ENCODE measurements at places on chromosomes 6 and 20. TPM values are rescaled to one million over a fixed set of nuclear protein-coding genes. Genes with fewer than 3 reads are reported as not detected.

CCDC167 gene
- 14.3 TPM for total RNA-seq

SLC22A16 gene
- total RNA-seq = not detected

SMOC2 gene
- 0.20 TPM for total RNA-seq

HSD17B8 gene
- 24.4 TPM for total RNA-seq

ARFGEF2 gene
- total RNA-seq = 26.0 TPM

PDYN gene
- not detected for total RNA-seq

STMND1 gene
- total RNA-seq = not detected

C6orf141 gene
- not detected for total RNA-seq

TSHZ2 gene
- 42.9 TPM for total RNA-seq

POLH gene
- total RNA-seq = 14.4 TPM

TMEM200A gene
- total RNA-seq = 5.5 TPM

MAPK13 gene
- total RNA-seq = 38.2 TPM

CENPW gene
- total RNA-seq = 2.8 TPM

TMEM217 gene
- 0.22 TPM for total RNA-seq

HLA-DRB5 gene
- 14.0 TPM for total RNA-seq

SGK2 gene
- total RNA-seq = 1.3 TPM

NHSL1 gene
- total RNA-seq = 0.08 TPM

IMPG1 gene
- total RNA-seq = not detected

BFSP1 gene
- 0.25 TPM for total RNA-seq

ATRN gene
- 13.7 TPM for total RNA-seq

ME1 gene
- total RNA-seq = 1.0 TPM

SLA2 gene
- total RNA-seq = 26.2 TPM

C20orf202 gene
- total RNA-seq = 0.23 TPM

C20orf141 gene
- total RNA-seq = not detected

AIF1 gene
- 18.1 TPM for total RNA-seq

HLA-G gene
- not detected for total RNA-seq

PTCRA gene
- not detected for total RNA-seq

FRK gene
- total RNA-seq = 0.06 TPM

METTL24 gene
- 0.33 TPM for total RNA-seq

KCNK16 gene
- total RNA-seq = not detected

HNF4A gene
- total RNA-seq = 0.35 TPM

DOK5 gene
- total RNA-seq = not detected

EYA4 gene
- total RNA-seq = 0.22 TPM

MLN gene
- total RNA-seq = not detected

AVP gene
- 0.59 TPM for total RNA-seq

PXT1 gene
- total RNA-seq = 0.13 TPM

PNPLA1 gene
- not detected for total RNA-seq

DDR1 gene
- 18.9 TPM for total RNA-seq
